Umbilical cord (tissue), 2 donors: ENCODE measurements at places on chromosomes 2 and 18. TPM values are rescaled to one million over a fixed set of nuclear protein-coding genes. Genes with fewer than 3 reads are reported as not detected.

The CFC1 gene
- total RNA-seq, result not detected

DNA sequence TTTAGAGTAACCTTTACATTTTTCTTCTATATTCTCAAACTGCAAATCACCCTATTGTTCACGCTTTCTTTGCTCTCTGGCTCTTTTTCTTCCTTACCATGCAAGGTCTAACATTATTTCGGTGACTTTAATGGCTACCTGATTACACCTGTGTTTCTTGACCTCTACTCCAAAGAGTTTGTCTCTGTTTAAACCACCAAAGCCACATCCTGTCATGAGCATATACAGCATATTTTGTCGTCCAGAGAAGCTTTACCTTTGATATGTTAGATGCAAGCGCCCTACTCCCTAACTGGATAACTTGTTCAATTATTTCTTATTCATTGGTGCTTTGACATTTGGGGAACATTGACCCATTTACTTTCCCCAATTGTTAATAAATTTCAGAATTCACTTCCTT is 565.1 kb upstream of the GCFC2 start:
- no peak for DNase-seq

DNA sequence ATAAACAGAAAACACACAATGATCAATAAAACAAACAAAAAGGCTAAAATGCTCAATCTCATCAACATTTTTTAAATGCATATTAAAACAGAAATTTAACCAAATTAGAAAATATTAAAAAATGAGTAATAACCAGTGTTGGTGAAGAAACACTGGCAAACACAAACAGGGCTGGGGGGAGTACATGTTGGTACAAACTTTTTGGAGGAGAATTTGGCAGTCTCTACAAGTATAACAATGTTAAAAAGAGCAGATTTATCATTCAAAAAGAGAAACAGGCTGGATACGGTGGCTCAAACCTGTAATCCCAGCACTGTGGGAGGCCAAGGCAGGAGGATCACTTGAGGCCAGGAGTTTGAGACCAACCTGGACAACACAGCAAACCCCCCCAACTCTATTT is 13.9 kb downstream of the MOB1A start:
- DNase-seq, result no peak

The SERPINB13 gene
- 8.7 TPM for total RNA-seq

GRCh38 chr2:121346859-121347258 is 61.9 kb upstream of the TFCP2L1 start:
- no peak for DNase-seq

GRCh38 chr2:38465789-38466127 is 88.7 kb upstream of the ATL2 start:
- no peak for DNase-seq

DNA sequence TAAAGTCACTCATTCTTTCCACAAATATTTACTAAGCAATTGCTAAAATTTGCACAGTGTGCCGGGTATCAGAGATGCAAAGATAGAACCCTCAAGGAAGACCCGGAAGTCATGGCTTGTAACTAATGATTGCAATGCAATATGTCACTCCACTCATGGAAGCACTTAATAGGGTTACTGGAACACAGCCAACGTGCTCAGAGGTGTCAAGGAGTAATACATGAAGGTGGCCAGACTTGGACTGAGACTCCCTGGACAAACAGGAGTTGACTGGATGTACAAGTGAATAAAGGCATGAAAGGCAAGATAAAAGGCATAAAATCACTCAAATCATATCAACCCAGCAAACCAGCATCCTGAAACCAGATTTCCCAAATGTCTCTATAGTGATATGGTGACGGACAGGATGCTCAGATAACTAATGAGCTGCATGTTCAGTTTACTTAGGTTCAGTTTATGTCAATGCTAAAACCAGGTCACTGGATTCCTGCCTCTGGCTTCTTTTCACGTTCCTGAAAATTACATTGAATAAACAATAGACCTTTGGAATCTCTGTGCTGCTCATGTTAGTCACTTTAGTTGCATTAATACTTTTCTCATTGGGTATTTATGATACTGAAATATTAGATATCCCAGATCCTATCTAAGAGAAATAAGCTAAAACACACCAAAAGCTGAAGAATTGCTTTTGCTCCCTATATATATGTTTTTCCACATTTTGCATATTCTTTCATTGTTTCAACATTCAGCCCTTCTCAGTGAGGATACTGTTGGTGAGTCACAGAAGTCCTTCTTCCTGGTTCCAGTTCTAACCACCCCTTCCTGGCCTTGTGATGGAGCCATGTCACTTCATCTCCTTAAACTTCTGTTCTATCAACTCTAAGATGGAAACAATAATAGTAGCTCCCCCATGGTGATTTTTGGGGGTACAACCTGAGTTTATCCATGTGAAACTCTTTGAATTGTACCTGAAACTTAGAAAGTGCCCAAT is 688.9 kb upstream of the ID2 start:
- no peak for DNase-seq

DNA sequence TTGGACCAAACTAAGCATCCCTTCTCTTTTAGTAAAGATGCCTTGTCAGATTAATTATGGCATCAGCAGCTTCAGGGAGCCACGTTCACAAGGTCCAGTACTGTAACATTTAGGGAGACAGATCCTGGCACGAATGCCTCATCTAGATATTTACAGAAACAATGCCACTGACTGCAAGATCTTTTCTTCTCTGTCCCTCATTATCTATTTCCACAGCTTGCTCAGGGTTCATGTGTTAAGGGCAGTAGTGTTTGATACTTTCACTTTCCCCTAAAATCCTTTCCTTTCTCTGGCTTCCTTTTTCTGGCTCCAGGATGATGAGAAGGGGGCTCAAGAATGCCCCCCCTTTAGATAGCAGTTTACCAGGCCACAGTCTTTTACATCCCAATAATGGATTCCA is 393.9 kb downstream of the BCL11A start:
- no peak for DNase-seq

The MC2R gene
- 12.3 TPM for total RNA-seq

The CNDP1 gene
- 1.2 TPM for total RNA-seq

DNA sequence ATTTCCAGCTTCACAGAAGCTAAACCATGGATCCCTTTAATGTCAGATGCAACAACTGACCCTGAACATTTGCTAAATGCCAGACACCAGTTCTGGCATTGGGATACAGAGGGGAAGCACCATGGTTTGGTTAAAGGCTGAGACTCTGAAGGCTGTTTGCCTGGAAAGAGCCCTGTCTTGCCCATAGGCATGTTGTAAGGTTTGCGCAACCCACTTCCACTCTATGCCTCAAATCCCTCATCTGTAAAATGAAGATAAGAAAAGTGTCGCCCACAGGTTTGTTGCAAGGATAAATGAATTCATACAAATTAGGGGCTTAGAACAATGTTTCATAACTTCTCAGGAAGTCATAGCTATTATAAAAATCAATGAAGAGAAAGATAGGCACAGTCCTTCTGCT is 380.9 kb upstream of the GYPC start:
- no peak for DNase-seq

- DNase-seq, result no peak
Measured at GRCh38 chr2:62034715-62035114, 129.2 kb downstream of the COMMD1 start.

The FBXO15 gene
- 7.5 TPM for total RNA-seq
